ENCODE measurements at places on chromosomes 16 and 17.

GRCh38 chr17:77212081-77212832 is 71.5 kb downstream of the SEC14L1 start:
- DNase-seq = peak; percentile 86

DNA sequence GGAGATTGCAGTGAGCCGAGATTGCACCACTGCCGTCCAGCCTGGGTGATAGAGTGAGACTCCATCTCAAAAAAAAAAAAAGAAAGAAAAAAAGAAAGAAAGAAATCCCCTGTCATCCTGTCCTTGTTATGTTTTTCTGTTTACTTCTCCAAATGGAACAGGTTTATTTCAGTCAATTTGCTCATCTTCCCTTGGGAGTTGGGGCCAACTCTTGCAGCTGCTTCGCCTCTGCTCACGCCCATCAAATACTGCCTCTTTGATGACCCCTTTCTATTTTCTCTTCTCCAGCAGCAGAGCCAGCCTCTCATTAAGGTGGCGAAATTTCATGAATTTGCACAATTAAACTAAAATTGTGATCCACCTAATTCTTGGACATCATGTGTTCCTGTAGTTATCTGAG is 173.4 kb downstream of the ZNF18 start:
- DNase-seq = no peak

DNA sequence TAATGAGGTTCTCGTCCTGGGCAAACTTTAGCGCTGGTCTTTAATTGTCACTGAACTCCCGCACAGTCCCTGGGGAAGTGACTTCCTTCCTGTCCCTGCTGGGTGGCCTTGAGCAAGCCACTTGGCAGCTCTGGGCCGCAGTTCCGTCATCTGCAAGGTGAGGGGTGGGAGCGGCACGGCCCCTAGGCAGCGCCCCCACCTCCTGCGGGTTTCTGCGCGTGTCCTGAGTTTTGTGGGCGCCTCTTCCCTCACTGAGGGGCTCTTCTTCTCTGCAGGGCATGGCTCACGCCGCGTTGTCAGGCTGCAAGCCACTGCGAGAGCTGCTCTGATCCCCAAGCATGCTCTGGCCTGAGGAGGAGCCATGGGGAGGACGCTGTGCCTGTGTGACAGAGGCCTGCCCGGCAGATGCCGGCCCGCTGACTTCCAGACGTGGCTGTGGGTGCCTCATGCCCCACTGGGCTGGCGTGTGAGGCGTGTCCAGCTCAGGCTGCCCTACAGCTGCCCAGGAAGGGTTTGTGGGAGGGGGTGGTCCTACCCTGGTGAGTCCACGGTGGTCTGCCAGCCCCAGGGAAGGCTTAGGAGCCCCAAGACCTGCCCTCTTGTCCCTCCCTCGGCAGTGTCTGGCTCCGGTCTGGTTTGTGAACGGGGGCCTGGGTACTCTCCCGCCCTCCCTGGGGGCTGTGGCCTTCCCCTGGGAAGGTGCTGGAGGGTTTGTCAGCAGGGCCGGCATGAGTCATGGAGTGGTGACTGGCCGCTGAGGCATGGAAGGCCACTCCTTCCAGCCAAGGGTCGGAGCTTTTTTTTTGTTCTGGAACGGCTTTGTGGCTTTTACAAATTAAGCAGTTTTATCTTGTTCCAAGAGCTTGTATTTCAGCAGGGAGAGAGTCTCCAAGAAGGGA is 182.0 kb downstream of the SEC14L1 start:
- DNase-seq = peak; percentile 49

DNA sequence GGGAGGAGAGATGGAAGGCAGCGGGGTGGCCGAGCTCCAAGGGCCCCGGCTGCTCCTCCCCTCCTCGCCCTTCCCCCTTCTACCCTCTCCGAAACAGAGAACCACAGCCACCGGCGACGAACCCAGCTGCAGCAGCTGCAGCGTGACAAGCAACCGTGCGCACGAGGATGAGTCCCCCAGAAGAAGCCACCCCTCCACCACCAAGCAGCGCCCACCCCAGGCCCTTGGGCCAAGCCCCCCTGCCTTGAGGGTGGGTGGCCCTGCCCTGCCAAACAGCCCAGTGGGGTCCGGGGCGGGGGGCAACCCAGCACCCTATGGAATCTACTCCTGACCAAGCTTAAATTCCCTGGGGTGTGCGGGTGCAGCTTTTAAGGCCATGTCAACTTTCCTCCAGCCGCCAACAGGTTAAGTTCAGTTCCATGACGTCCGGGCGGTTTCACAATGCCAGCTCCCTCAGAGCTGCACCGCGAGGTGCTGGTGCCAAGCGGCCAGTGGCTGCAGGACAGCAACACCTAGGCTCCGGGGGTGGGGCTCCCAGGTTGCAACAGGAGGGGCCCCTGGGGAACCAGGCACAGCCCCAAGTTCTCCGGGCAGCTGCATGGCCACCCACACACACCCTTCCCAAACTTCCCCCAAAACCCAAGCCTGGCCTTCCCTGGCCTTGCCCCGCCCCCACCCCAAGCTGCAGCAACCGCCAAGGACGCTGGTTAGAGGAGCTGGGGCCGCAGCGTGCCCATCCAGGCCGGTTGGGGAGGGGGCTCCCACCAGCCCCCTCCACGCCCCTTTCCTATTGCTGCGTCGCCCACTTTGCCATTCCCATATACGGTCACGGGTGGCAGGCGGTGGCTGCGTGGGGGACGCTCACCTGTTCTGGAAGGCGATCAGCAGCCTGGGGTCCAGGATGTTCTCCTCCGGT is 2.0 kb downstream of the CBX4 start:
- DNase-seq = peak; percentile 87

DNA sequence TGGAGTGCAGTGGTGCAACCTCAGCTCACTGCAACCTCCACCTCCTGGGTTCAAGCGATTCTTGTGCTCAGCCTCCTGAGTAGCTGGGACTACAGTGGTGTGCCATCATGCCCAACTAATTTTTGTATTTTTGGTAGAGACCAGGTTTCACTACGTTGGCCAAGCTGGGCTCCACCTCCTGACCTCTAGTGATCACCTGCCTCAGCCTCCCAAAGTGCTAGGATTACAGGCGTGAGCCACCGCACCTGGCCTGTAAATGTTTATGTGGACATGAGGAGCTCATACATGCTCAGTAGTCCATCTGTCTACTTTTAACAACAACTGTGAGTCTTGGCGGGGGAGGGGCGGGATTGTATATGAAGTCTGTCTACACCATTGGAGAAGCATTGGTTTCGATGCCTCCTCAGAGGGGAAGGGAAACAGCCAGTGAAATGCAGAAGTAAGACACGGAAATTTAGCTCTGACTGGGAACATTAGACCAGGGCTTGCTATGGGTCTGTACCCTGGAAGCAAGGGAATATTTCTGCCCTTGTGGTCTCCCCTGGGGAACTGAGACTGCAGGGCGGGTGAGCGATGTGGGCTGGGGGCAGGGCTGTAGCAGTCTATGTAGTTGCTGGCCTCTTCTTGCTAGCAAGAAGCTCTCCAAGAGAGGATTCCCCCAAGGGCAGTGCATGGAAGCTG is 9.3 kb downstream of the NUBP1 start:
- peak; percentile 100 for DNase-seq

GRCh38 chr17:67258821-67259468 is 13.9 kb upstream of the HELZ start:
- peak; percentile 67 for DNase-seq

GRCh38 chr16:50537533-50538290 is 10.5 kb upstream of the NKD1 start:
- no peak for DNase-seq

GRCh38 chr16:56267888-56268287 is 76.6 kb downstream of the GNAO1 start:
- DNase-seq = no peak

GRCh38 chr17:17812211-17813054 is 24.4 kb downstream of the SREBF1 start:
- DNase-seq = no peak

GRCh38 chr17:35627417-35627816 is 40.3 kb downstream of the AP2B1 start:
- no peak for DNase-seq

DNA sequence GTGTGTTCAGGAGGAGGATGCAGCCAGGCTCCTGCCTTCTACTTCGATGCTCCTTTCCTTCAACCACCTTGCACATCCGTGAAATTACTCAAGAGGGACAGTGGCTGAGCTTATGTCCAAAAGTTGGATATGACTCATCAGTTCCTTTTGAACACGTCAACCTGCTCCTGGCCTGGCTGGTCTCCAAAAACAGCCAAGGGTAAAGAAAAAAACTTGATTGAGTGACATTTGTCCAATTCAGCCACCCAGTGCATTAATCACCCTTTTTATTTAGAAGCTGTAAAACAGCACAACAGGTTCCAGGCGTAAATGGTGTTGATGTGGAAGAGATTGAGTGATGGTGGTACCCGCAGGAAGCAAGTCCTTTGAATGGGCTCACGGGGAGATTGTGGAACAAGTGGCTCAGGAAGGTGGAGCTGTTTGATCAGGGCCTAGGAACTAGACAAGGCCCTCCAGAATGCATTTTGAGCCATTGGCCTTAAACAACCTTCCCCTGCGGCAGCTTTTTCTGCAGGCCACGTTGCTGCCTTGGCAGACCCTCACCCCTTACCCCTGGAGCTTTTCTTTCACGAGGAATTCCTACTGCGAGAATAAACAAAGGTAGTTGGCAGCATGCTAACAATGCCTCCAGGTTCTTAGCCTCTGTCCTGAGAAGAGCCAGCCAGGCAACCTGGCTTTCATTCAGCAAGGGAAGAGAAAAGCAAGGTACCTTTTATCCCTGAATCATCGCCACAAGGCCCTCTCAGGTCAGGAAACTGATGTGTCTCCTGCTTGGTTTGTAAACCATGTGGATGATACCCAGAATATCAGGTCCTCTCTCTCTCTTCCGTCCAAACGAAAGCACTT is 173.3 kb upstream of the CACNG5 start:
- peak; percentile 15 for DNase-seq

- DNase-seq = peak; percentile 38
Observed at GRCh38 chr17:19569785-19570543, 36.3 kb downstream of the SLC47A1 start.

DNA sequence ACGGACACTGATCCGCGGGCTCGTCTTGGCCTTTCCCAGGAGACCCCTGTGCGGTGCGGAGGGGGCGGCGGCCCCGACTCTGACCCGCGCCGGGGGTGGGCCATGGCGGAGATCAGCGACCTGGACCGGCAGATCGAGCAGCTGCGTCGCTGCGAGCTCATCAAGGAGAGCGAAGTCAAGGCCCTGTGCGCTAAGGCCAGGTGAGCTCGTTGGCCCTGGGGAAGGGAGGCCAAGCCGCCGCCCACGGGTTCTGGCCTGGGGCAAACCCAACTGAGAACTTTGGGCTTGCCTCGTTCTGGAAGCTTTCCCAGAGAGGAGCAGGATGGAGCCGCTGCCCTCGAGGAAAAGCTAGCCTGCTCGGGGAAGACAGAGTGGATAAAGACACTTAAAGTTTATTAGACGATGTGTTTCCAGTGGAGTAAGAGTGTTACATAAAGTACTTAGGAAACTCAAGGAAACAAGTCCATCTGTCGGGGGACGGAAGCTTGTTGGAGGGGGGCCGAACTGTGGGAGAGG is 540 bp downstream of the PPP4C start:
- no peak for DNase-seq

DNA sequence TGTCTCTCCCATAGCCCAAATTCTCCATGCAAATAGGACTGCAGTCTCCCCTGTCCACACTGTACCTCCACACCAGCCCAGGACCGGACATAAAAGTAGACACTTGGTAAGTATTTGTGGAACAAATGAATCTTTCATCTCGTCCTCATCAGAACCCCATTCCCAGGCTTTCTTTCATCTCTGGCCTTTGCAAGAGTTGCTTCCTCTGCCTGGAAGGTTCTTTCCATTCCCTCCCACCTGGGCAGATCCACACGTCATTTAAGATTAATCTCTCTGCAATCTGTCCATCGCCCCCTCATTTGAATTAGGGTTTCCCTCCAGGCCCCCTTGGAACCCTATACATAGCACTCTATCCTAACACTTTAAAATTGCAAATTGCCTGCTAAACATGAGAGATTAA is 3.9 kb upstream of the NXPH3 start:
- no peak for DNase-seq

- peak; percentile 21 for DNase-seq
Observed at GRCh38 chr17:67467500-67468455, 90.7 kb downstream of the PITPNC1 start.

DNA sequence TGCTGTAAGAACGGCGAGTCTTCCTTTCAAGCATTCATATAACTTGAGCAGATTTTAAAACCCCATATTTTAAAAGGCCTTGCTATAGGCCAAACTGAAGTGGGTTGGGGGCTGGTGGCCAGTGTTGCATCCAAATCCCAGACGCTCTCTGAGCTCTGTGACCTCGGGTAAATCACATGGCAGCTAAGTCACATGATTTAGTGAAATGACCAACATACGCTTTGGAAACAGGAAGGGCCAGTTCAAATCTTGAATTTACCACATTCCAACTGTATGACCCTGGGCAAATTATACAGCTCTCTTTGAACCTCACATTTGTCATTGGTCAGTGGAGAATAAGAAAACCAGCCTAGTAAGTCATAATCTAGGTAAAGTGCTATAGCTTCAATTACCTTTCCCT is 519.3 kb downstream of the HAPSTR1 start:
- DNase-seq = no peak

GRCh38 chr17:81582341-81582740 is 30.2 kb upstream of the FAAP100 start:
- no peak for DNase-seq

- no peak for DNase-seq
Observed at GRCh38 chr17:61352408-61352770, 47.3 kb upstream of the TBX2 start.

- no peak for DNase-seq
Observed at GRCh38 chr16:16988963-16989362, 481.8 kb downstream of the XYLT1 start.

- DNase-seq = peak; percentile 99
Observed at GRCh38 chr17:12856416-12856815, 67.1 kb downstream of the ARHGAP44 start.

DNA sequence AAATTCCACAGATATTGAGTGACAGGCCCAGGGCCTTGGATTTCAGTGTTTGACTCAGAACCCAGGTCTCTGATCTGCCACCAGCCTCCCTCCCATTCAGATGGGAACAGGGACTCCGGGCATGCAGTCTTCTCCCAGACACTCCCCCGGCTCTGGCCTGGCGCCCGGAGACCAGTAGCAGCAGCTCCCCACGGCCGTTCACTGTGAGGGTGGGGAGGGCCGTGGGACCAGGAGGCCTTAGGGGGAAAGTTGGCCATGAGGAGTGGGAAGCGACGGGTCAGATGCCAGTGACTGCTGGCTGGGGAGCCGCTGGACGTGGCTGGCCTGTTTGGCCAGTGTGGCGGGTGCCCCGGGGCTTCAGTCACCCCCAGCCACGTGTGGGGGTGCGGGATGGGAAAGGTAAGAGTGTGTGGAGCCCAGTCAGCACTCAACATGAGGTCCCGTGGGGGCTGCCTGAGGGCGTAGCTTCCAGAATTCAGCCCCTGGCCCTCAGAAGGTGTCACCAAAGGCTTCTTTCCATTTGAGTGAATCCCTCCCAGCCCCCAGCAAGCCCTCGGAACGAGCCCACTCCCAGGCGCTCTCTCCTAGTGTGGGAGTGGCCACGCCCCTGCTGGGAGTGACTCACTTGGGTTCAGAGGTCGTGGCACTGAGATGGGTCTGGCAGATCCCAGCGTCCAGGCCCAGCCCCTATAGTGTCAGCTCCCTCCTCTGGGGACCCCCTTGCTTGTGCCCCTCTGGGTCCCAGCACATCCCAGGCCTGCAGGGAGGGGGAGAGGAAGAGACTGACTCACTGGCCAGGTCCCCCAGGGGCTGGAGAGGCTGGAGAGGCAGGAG is 309.4 kb downstream of the SEC14L1 start:
- DNase-seq = peak; percentile 17

- DNase-seq = peak; percentile 26
Observed at GRCh38 chr17:17840751-17841591, 4.2 kb upstream of the SREBF1 start.

GRCh38 chr16:87203060-87203656 is 114.0 kb downstream of the C16orf95 start:
- DNase-seq = peak; percentile 62

- DNase-seq = peak; percentile 83
Observed at GRCh38 chr16:15492091-15492740, 57.8 kb downstream of the BMERB1 start.

- DNase-seq = no peak
Observed at GRCh38 chr17:42051013-42051400, 606 bp upstream of the C17orf113 start.
